ENCODE measurements at places on chromosomes 5 and 9. TPM values are rescaled to one million over a fixed set of nuclear protein-coding genes. Genes with fewer than 3 reads are reported as not detected.

DNA sequence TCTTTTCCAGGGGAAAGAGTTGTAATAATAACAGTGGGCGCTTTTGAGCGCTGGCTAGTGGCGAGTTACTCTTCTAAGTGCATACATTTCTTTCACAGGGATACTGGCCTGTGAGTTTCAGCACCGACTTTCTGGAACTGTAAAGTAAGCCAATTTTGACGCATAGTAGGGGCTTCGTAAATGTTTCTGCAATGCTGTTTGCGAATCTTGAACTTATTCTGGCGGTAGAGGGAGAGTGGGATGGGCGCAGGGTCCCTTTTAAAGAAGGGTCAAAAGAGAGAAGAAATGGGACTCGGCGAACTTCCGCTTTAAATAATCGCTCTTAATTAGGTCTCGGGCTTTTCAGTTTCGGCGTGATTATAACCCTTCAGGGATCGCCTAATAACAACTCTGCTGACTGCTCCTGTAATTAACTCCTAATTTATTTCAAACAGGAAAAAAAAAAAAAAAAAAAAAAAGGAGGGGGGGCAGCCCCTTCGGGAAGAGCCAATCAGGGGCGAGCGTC, 351 bp upstream of the MSX2 start:
- H3K27me3 ChIP-seq = peaks cover 47% of the 10 kb centered on the region
- H3K4me3 ChIP-seq = peak overlapping the region; percentile 45
- DNase-seq = no peak

GRCh38 chr5:41891066-41891707, 13.0 kb upstream of the RIMOC1 start:
- no peaks in the 10 kb centered on the region for H3K4me1 ChIP-seq
- no peak overlapping the region for H3K4me3 ChIP-seq
- peaks cover 6% of the 10 kb centered on the region for H3K27me3 ChIP-seq
- no peaks in the 10 kb centered on the region for H3K36me3 ChIP-seq
- DNase-seq = no peak

DNA sequence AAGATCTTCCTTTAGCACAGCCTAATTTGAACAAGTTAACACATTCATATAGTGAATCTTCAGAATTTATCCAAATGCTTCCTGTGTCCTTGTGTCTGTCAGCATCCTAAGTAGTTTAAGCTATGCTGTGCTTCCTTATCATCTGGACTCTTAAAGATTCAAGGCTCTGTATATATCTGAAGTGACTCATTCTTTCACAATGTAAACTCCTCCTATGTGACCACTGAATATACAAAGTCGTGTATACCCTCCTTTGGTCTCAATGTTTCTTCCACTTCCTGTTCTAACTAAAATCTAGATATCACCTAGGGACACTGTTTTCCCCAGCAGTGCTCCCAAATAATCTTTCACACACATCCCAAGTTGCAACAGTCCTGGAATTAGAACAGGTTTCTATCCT, 935.7 kb upstream of the NUDT12 start:
- no peaks in the 10 kb centered on the region for H3K27me3 ChIP-seq
- H3K27ac ChIP-seq = no peak overlapping the region
- DNase-seq = peak; percentile 86
- no peaks in the 10 kb centered on the region for H3K4me1 ChIP-seq
- H3K4me3 ChIP-seq = no peak overlapping the region
- no peaks in the 10 kb centered on the region for H3K36me3 ChIP-seq

- peaks cover 7% of the 10 kb centered on the region for H3K4me1 ChIP-seq
- H3K36me3 ChIP-seq = no peaks in the 10 kb centered on the region
- no peak overlapping the region for H3K27ac ChIP-seq
- no peak for DNase-seq
- H3K27me3 ChIP-seq = no peaks in the 10 kb centered on the region
Measured at GRCh38 chr5:150461231-150461630, 11.7 kb upstream of the RPS14 start.

- DNase-seq = no peak
- no peak overlapping the region for H3K4me3 ChIP-seq
- H3K4me1 ChIP-seq = no peaks in the 10 kb centered on the region
Measured at GRCh38 chr5:108171759-108172158, 210.1 kb downstream of the FBXL17 start.

Gene CACFD1
- total RNA-seq = 1.9 TPM
